ENCODE measurements at places on chromosomes 6 and 20.

GRCh38 chr6:159929819-159930218, 39.0 kb downstream of the MAS1 start:
- DNase-seq = no peak

DNA sequence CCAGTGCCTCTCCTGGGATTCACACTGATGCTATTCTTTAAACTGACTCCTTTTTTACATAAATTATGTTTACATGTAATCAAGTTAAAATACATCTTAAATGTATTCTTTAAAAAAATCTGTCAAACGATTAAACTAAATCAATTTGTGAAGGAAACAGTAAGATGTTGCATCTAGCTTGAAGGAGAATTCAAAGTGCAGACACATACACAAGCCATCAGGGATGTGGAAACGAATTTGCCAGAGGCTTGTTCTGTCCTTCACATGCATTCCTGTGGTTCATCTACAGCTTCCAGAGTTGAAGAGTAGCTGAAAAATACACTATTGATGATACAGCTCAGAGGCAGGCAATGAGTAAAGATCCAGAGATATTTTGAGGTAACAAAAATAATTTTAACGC, 7.3 kb upstream of the BPIFB3 start:
- DNase-seq = no peak

DNA sequence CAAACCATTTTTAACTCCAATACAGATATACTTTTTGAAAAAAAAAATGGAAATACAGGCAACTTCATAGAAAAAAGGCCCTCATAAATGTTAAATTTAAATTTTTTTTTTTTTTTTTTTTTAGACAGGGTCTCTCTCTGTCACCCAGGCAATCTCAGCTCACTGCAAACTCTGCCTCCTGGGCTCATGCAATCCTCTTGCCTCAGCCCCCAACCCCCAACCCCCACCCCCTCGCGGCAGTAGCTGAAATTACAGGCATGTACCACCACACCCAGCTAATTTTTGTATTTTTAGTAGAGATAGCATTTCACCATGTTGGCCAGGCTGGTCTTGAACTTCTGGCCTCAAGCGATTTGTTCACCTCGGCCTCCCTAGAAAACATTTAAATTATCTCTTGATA, 12.8 kb upstream of the ULBP3 start:
- DNase-seq = no peak

- DNase-seq = peak; percentile 66
Measured at GRCh38 chr6:139474145-139475108, 100.0 kb upstream of the CITED2 start.

- peak; percentile 75 for DNase-seq
Measured at GRCh38 chr6:135935941-135936601, 84.6 kb downstream of the PDE7B start.

Measured in IMR-90 (cell line).